ENCODE measurements at places on chromosomes 7 and 10.

DNA sequence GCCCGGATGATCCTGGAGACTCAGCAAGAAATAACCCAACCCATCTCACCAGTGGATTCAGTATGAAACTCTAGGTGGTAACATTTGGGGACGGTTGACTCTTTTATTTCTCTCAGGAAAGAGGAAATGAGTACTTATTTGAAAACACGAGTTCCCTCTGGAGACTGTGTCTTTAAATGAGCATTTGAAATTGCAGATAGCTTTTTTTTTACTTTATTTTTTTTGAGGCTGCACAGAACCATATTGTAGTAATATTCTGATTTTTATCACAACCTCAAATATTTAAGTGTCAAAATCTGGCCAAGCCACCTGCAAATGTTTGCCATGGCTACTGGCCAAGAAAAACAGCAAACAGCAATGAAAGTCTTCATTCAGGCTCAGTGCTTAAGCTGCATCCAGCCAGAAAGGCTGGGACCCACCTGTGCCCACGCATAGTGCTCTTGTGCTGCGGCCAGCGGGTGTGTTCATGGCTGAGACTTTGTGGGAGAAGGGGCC lies 160.8 kb downstream of the CREB5 start:
- DNase-seq: no peak

DNA sequence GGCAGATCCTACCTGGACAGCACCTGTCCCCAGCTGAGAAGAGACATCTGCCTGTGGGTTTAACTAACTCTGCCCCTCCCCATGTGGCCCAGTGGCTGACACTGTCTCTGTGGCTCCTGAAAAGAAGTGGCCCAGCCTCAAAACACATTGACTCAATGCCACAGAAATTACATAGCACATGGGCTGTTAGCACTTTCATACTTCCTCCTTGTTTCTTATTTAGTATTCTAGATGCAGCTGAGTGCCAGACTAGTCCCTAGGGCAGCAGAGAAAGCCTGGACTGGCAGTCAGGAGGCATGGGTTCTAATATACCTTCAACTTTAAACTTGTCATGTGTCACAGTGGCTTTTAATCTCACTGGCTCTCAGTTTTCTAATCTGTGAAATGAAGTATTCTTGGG lies 171.0 kb downstream of the TRIL start:
- DNase-seq: no peak

DNA sequence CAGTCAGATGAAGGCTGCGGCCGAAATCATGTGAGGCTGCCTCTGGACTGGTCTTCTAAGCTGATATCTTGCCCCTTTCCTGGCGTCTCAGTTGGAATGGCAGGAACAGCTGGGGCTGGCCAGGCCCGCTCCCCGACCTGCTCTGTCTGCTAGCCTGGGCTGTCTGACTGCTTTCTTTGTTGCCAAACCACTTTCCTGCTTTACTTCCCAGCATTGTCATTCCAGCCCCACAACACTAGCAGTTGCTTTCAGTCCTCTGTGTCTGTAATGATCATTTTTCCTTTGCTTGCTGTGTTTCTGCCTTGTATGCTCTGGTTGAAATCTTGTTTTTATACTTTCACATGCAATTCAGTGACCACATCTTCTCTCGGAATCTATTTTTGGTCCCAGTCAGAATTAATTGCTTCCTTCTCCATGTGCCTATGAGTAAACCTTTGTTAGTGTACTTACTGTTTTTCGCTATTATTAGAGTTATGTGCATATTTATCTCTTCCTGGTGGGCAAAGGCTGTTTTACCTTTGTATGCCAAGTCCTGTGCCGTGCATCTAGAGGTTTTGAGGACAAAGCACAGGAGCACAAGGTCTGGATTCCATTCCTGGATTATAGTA lies 21.6 kb downstream of the PRPF18 start:
- no peak for DNase-seq

- peak; percentile 10 for DNase-seq
These were observed 17.3 kb upstream of the SAMD9L start for GRCh38 chr7:93165447-93165846.

DNA sequence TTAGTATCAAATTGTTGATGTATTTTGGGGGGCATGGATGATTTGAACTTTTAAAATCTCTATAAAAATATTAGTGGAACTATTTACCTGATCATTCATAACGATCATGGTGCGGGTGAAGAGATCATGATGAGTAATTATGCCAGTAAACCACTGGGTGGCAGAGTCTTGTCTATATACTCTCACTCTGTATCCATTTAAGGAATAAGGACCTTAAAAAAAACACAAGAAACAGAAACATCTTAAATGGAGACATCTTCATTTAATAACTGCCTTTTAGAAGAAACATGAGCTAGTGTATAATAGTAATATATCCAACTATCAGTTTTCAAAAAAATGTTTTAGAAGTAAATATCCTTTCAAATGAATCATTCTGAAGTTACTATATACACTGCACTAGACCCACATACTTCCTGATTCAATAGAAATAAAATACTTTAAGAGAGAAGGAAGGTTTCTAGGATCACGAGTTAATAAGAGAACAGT lies 84.0 kb downstream of the NRBF2 start:
- DNase-seq: no peak

GRCh38 chr7:84058311-84059076 lies 136.1 kb downstream of the SEMA3A start:
- DNase-seq: no peak

DNA sequence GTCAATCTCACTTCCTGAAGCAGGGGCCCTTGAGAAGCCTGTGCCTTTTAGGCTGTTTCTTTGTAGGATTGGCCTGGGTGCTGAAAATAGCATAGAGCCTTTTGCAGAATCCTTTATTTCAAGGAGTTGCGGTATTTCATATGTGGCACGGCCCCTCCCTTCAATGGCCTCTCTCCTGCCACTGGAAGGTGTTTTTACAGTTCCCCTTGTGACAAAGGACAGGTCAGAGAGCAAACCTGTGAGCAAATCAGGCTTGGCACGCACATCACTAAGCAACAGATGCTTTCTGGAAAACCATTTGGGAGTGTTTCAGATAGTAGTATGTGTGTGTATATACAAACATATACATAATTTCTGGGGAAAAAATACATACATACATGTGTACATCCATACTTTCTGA lies 388.6 kb upstream of the C7orf33 start:
- DNase-seq: no peak

DNA sequence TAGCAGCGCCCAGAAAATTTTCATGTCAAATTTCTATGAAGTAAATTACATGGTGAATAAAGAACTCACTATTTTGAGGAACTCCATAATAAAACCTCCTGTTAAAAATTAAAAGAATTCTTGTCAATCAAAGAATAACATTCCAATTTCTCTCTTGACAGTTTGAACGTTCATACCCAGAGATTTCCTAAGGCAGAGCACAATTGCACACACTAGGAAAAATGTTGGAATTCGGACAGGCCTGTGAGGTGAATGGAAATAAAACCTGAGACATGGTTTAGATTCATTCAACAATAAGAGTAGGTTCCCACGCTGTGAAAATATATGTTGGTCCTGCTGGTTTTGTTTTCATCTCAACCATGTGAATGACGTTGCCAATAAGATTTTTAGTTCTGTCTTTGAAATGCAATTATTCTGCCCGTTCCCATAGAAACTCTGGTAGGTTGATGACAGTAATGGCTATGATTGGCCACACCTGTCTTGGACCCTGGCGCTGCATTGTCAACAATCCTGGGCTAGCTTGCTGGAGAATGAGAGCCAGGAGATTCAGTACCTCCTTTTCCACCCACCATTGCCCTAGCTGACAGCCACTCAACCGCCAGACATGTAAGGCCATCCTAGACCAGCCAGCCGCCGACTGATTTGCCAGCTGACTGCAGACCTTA lies 43.3 kb upstream of the RAPGEF5 start:
- no peak for DNase-seq

DNA sequence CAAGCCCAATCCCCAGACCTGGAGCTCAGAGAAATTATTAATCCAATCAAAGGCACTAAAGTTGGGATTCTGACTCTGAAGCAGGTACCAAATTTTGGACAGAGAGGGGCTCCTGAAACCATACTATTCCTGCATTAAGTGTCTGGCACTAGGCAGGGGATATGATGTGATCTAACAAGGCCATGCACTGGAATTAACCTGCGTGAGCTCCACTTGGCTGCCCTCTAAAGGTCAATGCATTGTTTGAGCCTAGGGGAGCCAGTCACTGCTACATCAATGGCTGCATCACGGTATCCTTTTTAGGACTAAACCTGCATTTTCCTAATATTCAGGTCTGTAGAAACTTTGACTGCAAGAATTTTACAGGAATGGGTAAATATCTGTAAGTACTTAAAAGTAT lies 42.1 kb downstream of the ST8SIA6 start:
- DNase-seq: no peak

GRCh38 chr7:120059641-120060040 lies 213.3 kb upstream of the KCND2 start:
- DNase-seq: no peak

DNA sequence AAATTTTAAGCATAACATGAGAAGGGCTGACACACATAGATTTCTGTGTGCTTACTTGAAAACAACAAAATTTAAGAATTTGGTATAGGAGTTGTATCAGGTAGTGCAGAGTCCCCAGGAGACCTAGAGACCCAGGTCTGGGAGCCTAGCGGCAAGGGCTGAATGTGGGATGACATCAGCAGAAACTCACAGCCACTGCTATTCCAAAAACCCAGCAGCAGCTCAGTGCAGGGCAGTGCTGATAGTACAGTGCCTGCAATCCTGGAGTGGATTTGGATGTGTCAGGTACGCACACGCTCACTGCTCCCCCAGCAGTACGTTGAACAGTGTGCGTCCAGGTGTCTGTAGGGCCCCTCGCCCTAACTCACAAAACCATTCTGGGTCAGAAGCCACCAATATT lies 87.1 kb downstream of the EGFR start:
- no peak for DNase-seq

GRCh38 chr10:32971536-32972091 lies 13.6 kb upstream of the ITGB1 start:
- DNase-seq: no peak

- DNase-seq: no peak
These were observed 47.3 kb upstream of the NPTX2 start for GRCh38 chr7:98569691-98570337.

DNA sequence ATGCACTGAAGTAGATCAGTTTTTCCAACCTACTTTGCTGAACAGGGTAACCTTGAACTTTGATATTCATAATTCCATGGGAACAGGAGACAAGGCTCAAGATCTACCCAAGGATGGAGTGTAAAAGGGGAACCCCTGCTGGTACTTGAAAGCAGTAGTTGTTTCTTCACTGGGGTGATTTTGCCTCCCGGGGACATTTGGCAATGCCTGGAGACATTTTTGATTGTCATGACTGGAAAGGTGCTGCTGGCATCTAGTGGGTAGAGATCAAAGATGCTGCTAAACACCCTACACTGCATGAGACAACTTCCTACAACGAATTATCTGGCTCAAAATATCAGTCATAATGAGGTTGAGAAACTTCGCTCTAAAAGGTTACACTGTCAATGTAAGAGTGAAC lies 214.8 kb upstream of the CTBP2 start:
- DNase-seq: no peak

- DNase-seq: no peak
These were observed 1093.5 kb downstream of the NRG3 start for GRCh38 chr10:82968533-82968932.

GRCh38 chr10:77932016-77932715 lies 5.6 kb upstream of the DLG5 start:
- no peak for DNase-seq

DNA sequence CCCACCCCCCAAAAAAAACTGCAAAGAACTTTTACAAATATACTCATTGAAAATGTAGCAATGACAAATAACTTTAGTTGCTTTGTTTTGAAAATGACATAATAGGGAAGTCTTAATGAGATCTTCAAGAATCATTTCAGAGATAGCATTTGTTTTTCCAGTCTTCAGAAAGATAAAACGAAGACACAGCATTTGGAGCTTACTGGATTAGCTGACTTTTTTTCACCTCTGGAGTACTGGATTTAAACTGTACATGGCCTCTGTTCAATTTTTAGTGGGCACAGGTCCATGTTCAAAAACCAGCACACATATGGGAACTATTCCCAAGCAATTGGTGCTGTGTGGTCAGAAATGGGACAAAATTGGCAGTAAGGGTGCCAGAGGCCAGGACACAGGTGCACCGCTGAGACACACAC lies 3.9 kb downstream of the RAB11FIP2 start:
- DNase-seq: no peak

DNA sequence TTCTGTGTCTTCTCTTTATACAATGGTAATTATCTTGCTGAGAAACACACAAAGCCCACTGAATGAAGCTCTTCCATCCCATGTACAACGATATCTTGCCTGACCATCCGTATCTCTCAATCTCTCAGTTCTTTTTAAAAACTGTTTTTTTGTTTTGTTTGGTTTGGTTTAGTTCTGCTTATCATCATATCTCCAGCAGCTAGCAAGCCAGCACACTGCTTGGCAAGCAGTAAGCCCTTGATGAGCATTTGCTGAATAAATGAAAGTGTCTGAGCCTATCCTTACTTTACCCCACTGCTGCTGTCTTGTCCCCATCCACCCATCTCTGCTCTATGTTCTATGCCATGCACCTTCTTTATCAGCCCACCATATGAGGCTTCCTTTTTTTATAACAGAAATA lies 34.2 kb downstream of the ITGB1 start:
- no peak for DNase-seq

- peak; percentile 43 for DNase-seq
These were observed 19.7 kb upstream of the VPS37D start for GRCh38 chr7:73647725-73648592.

DNA sequence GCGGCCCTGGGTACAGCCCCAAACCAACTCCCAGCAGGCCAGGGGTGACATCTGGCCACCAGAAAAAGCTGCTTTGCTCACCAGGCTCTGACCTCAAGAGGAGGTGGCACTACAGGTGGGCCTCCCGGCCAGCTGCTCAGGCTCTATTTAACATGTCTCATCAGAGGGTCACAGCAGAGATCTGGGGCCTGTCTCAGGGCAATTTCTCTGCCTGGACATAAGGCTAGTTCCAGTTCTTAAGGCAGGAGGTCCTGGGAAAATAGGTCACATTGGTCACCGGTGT lies 88.6 kb downstream of the GFRA1 start:
- DNase-seq: no peak

GRCh38 chr7:134778941-134779740 lies at the start of gene CALD1:
TSS of gene CALD1 (plus strand) at chr7:134779634. CDS start at chr7:134867734, 88,100 bp downstream.
- no peak for DNase-seq

GRCh38 chr10:51063659-51064535 lies 10.4 kb upstream of the PRKG1 start:
- DNase-seq: no peak

GRCh38 chr7:151896486-151896885 lies 19.6 kb upstream of the PRKAG2 start:
- DNase-seq: no peak

DNA sequence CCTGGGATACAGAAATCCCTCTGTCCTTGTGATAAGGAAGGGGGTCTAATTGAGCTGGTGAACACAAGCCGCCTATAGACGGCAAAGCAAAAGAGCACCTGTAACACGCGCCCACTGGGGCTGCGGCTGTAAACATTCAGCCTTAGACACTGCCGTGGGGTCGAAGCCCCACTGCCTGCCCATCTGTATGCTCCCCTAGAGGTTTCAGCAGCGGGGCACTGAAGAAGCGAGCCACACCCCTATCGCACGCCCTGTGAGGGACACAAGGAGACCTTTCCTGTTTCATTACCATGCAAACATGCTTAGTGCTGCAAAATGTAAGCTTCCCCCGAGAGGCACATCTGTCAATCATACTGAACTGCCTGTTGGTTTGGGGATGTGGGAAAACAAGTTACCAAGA lies 82.1 kb downstream of the NRP1 start:
- DNase-seq: no peak
